ENCODE measurements at places on chromosomes 5 and 9.

- peak; percentile 68 for DNase-seq
Measured at GRCh38 chr5:87361536-87362213, 51.1 kb downstream of the CCNH start.

DNA sequence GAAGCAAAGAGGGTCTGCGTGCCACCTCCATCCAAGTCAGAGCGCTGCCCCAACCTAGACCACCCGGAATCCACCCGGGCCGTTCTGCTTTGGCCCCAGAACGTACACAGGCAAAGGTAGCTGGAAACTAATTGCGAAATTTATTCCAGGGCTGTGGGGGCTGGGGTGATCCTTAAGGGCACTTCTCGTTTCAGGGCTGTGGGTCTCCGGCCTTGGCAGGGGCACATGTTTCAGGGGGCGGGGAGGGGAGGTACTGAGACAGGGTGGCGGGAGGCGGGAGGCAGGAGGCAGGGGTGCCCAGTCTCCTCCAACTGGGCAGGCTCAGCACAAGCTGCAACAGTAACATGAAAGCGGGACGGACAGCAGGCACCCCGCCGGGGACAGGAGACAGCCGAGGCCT lies 26.1 kb downstream of the NR5A1 start:
- no peak for DNase-seq

GRCh38 chr9:121399883-121400607 lies 30.0 kb upstream of the STOM start:
- peak; percentile 77 for DNase-seq

- DNase-seq: no peak
Measured at GRCh38 chr5:35023391-35024178, 24.2 kb downstream of the AGXT2 start.

GRCh38 chr5:33041586-33041985 lies 330.5 kb downstream of the NPR3 start:
- no peak for DNase-seq

GRCh38 chr5:167177736-167178135 lies 1113.7 kb upstream of the WWC1 start:
- DNase-seq: no peak

GRCh38 chr9:16175461-16175860 lies 622.6 kb downstream of the CCDC171 start:
- no peak for DNase-seq

DNA sequence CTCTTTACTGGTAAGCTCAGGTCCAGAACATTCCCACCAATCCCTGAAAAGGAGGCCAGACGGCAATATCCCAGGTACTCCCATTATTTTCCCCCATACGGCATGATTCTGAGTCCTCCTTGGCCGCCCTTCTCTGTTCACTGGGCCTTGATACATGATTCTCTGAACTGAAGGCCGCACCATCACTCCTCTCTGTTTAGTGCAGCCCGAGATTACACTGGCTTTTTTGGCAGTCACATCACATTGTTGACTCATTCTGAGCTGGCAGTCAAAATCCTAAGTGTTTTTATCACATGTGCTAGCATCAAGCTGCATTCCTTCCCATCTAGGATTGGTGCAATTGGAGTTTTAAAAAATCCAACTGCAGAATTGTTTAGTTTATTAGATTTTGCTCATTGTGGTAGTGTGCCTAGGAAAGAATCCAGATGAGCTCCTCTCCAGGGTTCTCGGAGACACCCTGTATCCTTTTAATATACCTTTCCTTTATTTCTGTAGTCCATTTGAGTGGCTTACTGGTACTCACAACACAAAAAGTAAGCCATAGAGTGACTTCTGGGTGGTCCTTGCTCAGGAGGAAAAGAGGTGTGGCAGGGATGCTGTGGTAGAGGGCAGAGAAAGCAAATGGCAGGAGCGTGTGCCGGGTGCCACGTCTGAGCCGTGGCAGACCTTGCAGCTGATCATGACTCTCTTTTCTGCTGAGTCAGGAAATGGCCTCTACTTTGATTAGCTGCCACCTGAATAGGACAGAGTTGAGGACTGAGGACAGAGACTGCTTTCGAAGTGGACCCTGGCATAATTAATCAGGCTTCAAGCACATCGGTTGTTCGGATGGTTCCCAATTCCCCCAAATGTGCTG lies 121.1 kb upstream of the IL12B start:
- DNase-seq: peak; percentile 95

GRCh38 chr5:104793031-104793754 lies 1230.6 kb upstream of the NUDT12 start:
- peak; percentile 76 for DNase-seq

DNA sequence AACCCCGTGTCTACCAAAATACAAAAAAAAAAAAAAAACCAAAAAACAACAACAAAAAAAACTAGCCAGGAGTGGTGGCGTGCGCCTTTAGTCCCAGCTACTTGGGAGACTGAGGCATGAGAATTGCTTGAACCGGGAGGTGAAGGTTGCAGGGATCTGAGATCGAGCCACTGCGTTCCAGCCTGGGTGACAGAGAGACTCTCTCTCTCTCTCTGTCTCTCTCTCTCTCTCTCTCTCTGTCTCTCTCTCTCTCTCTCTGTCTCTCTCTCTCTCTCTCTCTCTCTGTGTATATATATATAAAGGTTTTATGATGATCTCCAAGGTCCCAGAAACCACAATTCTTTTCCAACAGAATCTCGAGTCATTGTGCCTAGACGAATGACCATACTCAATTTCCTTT lies 18.8 kb upstream of the ANKRD33B start:
- no peak for DNase-seq

GRCh38 chr9:38339087-38339486 lies 53.4 kb upstream of the ALDH1B1 start:
- peak; percentile 56 for DNase-seq

DNA sequence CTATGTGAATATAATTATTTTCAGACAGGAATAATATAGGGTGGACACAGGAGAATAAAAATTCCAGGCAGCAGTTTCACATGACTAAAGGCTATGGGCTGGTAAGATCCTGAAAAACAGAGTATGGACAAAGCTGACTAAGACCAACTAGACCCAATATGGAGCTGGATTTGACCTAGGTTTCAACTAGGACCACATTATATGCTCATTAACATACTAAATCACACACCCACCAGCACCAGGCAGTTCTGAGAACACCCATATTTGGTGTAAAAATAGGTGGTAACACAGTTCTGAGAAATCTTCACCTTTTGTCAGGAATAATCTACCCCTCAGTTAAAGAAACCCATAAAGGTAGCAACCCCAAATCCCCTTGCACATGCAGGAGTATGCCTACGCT lies 64.7 kb downstream of the MAPKAP1 start:
- DNase-seq: no peak

GRCh38 chr9:82332774-82333152 lies 344.2 kb downstream of the SPATA31D1 start:
- peak; percentile 26 for DNase-seq

DNA sequence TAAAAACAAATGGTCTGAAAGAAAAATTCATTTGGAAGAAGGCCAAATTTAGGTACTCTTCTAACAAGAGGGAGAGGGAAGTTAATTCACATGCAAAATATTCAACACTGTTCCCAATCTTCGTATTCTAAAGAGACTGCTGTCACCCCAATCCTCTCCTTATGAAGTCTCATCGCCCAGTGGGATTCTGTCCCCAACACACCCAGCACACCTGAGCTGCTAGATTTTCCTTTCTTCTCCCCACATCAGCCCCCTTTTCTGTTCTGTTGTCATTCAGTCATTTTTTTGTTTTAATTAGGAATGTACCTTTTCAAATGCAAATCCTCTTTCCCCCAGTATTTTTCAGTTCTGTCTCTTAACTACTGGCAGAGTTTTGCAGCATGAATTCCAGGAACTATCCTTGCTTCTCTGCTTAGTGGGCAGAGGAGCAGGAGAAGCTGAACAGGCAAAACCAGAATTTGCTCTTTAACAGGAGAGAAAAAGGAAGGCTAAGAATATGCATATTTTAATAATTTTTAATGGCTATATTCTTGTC lies 366.9 kb downstream of the MAN2A1 start:
- no peak for DNase-seq

DNA sequence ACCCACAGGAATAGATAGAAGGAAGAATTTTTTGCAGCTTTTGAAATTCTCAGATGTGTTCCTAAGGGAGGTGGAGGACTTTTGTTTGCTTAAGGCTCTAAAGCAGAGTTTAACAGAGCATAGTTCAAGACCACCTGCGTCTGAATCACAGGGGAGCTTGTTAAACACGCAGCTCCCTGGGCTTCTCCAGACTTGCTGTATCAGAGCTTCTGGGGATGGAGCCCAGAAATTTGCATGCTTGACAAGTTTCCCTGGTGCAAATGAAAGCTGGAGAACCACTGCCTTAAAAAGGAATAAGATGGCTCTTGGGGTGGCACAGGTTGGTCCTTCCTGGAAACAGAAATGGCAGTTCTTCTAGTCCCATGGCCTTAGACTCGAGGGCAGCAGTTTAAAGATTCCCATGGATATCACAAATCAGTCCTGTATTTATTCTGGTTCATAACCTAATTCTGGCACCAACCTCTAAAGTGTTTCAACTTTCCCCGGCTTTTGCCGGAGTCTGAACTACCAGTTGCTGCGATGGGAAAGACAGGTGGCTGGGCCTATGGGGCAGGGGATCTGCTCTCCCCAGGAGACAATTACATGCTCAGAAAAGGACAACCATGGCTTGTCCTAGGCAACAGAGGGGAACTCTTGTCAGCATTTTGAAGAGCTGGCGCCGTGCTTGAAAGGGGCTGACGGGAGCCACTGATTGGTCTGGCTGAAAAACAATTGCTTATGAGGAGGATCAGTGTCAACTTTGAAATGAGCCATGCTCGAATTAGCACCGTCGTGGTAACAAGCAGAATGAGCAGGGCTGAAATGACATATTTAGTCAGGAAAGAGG lies 599.6 kb downstream of the CCDC171 start:
- no peak for DNase-seq

DNA sequence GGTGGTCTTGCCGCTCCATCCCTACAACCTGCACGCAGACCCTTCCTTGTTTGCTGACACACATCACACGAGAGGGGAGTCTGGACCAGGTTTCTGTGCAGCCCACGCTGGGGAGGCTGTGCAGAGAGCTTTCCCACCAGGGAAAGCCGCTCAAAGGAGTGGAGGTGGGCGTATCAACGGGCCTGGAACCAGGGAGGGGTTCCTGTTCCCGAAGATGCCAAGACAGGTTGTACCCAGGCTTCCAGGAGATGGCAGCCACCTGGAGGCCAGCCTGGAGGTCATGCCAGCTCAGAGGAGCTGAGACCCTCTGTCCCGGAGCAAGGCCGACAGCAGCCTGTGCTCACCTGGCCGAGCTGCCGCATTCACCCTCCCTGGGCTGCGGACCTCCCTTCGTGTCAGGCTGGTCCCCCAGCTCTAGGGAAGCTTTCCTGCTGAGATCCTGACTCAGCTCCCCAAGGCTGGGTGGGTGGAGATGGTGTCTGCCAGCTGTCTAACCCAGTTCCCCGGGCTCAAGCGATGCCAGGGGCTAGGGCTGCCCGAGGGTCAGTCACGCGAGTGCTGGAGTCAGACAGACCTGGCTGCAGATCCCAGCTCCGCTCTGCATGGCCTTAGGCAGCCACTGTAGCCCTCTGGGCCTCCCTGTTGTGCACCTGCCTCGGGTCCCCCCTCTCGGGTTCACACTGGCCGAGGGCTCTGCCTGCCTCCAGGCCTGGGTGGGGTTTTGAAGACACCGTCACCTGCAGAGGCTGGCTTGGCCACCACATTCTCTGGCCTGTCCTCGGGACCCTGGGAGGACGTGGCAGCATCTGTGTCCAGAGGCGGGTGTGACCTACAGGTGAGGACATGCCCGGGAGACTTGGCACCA lies 28.5 kb upstream of the QSOX2 start:
- DNase-seq: no peak

- DNase-seq: no peak
Measured at GRCh38 chr9:114988962-114989599, 58.7 kb upstream of the TNFSF8 start.

All from fibroblast of skin of abdomen (primary cell).